HTR-8/SVneo (cell line): ENCODE measurements at places on chromosomes 4 and X.

GRCh38 chrX:39409246-39409917, 608.1 kb downstream of the MID1IP1 start:
- DNase-seq, result no peak

DNA sequence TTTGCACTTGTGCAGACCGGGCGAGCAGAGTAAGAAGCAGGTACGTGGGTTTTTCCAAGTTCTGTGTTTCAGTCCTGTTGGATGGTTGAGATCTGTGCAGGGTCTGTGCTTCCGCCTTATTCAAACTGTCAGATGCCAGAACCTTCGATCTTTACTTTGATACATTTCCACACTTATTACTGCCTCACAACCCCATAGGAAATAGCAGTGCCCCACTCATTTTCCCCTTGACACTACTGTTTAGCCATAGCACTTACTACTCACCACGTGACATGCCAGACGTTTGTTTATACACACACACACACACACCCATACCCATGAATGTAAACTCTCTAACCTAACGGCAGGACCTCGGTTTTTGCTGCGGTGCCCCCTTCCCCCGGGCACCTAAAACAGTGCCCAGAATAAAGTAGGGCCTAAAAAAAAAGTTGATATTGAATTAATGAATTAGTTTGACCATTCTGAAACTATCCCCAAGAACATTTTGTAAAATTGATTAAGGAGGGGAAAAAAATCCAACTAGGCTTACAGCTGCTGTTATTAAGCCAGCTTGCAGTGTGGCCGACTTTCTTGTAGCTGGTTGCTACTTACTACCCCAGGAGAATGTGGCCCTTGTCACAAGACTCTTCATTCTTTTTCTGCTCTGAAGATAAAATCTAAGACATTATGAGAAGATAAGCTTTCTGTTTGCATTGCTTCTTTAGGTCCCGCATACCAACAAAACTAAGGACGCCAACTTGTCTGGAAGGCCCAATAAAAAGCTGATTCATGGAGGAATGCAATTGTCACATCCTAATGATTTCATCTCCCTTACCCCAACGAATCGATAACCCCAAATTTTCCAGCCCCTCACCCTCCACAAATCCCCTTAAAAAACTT, 704 bp upstream of the SEPSECS start:
- peak; percentile 7 for DNase-seq

DNA sequence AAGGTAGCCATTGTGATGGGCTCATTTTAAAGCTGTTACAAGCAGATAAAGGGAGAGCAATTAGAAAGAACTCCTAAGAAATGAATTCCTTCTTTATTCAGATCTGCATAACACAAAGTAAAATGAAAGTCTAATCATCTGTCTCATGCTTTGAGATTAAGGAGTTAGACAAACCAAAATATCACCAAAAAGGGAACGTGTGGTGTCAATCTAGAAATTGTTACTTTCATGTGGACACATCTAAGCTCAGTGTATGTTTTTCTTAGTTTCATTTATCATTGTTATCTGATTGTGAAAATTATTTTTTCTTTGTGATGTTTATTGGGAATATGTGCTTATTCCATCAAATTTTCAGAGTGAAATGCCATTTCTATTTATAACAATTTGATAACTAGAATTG, 80.3 kb downstream of the BANK1 start:
- no peak for DNase-seq

GRCh38 chr4:69120870-69121269, 24.6 kb downstream of the UGT2B7 start:
- DNase-seq, result no peak

- no peak for DNase-seq
Measured at GRCh38 chrX:15574017-15574416, 26.7 kb downstream of the ACE2 start.

- no peak for DNase-seq
Measured at GRCh38 chr4:147586637-147587036, 30.6 kb upstream of the TMEM184C start.

DNA sequence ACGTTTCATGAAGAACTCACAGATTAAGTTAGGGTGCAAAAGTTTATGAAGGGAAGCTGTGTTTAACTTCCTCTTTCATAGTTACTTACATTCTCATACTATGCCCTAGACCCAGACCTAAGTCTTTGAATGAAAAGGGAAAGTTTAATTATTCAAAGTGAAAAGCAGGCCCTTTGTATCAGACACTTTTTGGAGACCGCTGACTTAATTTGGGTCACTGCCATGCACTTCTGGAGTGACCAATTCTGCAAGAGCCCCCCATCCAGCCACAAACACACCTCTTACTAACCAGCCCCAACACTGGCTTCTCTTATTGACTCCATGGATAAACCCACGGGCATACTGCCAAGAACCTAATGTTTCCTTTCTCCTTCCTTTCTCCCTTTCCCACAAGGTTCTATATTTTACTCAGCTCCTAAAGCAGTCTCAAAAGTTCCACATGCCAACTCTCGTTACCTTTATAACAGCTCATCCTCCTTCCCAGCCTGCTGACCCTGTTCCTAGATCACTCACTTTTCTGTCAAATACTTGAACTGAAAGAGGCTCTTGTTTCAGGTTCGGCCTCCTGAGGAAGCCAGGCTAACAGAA, 34.5 kb downstream of the ABCE1 start:
- no peak for DNase-seq

DNA sequence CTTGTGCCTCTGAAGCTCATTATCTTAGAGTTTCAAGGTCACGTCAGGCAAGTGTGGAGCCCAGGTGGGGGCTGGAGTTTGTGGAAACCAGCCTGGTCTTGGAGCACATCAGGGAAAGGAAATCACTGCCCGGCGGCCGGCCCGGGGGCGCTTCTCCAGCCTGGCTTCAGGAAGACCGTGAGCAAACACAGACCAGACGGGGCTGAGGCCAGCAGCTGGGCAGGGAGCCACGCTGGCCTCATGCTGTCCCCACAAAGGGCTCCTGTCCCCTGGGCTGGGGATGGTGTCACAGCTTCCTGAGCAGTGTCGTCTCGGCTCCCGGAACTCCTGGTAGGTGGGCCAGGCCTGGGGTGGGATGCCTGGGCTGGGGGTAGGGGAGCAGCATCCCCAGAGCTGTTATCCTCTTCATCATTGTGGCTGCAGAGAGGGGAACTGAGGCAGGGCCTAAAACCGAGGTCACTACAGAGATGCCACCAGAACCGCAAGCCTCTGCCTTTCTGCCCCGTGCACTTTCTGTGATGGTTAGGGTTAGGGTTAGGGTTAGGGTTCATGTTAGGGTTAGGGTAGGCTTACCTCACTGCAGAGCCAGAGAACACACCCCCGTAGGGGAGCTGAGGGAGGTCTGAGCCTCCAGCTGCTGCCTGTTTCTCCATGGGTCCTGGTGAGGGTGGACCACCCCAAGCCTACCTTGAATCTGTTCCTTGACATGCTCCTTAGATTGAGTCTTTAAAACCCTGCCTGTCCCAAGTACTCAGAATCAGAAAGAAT, 77.5 kb downstream of the HTRA3 start:
- no peak for DNase-seq

DNA sequence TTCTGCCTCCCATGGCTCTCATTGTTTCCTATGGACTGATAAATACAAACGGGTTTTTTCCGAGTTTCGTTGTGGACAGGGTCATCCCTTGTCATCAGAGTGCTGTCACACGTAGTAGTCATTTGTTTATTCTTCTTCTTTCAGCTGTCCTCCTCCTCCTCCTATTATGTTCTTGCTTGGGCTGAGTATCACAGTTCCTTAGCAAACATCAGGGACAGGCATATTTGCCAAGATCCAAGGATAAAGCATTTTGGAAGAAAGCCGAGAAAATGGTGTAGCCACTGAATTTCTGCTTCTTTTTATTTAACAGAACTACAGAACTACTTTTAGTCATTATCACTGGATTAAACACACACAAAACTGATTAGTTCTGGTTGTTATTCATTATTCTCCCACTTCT, 167.9 kb downstream of the MAML3 start:
- no peak for DNase-seq

- DNase-seq, result peak; percentile 44
Measured at GRCh38 chr4:6548201-6548881, 26.6 kb upstream of the MAN2B2 start.

GRCh38 chrX:53050841-53051240, 2.3 kb downstream of the GPR173 start:
- DNase-seq, result no peak

DNA sequence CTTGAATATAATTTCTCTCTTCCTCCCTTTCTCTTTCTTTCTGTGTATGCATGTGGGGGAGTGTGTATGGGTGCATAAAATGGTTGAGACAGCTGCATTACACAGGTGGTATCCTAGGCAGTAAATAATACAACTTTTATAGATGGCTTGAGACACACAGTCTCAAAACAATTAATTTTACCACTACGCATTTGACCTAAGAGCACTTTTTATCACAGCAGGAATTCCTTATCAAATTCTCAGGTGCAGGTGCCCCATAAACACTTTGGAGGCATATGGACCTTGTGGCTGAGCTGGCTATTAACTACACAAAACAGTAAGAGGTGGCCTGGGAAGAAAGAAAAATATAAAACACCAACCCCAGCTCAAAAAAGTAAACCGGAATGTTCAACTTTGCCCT, 91.3 kb downstream of the RASGEF1B start:
- no peak for DNase-seq

DNA sequence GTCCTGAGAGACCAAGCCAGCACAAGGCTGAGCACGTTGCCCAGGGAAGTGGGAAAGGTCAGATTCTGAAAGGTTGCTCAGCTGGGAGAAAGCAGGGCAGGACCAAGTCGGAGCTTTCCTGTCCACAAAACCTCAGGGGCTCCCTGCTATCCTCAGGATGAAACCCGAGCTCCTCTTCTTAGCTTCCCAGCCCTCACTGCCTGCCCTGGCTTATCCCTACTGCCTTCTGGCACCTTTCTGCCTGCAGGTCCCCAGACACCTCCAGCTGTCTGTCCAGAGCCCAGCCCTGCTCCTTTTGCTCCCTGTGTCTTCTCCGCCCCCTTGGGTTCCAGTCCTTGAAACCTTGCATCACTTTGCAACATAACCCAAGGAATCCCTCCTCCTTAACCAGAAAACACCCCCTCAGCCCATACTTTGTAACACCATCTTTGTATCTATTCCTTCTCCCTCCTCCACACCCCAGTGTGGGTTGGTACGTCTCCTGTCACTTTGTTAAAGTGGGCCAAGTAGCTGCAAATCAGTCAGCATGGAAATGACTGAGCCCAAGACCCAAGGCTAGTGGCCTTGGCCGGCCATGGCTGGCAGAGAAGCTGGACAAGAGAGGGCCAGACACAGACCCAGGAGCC, 20.0 kb upstream of the PRRG3 start:
- no peak for DNase-seq

DNA sequence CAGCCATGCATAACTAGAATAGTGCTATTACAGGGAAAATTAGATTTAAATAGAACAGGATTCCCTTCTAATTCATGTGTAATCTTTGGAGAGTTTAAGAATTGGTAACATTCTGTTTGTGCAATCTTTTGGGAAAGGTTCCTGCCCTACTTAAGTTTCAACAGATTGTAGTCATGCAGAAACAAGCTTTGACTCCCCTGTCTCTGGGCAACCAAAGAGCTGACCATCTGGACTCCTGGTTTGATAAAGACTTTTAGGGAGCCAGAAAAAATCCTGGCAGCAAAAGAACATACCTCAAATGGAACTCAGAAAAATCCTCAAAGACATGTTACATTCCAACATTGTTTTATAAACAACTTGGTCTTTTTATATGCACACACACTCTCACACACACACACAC, 191.1 kb upstream of the NEIL3 start:
- DNase-seq, result no peak

DNA sequence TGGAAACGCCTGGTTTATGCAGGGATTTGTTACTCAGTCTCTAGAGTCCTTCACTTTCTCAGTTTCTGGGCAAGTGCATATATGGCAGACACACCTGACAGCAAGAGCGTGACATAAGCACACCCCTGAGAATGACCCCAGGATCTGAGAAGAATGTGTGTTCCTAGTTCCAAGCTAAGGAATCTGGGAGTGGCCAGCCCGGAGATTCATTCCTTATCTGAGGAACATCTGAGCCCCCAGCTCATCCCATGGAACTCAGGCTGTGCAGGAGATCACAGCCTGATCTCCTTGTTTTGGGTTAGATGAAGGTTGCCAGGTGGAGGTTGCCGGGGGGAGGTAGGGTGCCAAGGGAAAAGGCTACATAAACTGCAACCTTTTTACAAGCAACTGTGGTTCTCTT, 23.8 kb upstream of the KIAA0232 start:
- no peak for DNase-seq
